Stimulated activated CD4-positive, alpha-beta T cell treated with anti-CD3 and anti-CD28 coated beads, TNF-alpha, amount 100 ng/mL, for 1 hour (primary cell): ENCODE measurements at places on chromosomes 11 and 22.

DNA sequence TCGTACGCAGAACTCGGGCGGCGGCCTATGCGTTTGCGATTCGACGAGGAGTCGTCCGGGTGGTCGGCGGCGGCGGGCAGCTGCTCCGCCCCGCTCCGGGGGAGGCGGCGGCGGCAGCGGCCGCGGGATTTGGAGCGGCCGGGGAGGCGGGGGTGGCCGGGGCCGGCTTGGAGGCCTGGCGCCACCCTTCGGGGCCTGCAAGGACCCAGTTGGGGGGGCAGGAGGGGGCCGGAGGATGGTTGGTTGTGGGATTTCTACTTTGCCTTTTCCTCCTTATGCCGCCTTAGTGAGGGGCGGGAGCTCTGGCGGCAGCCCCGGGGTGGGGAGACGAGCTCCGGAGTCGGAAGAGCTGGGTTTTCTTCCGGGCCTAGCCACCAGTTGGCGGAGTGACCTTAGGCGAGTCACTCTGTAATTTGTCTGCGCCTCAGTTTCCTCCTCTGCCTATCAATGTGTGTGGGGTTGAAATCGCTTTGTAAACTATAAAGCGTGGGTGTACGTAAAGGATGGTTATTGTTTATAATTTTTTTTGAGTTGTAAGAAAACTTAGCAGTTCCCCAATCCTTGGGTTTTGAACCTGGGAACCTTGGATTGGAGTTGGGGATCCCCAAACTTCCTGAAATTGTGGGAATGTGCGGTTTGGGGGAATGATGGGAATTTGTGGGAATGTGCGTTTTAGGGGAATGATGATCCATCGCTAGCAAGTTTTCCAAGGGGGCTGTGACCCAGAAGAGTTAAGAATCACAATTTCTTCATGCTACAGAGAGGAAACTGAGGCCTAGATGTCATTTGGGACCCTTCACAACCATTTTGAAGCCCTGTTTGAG is 679 bp downstream of the TUG1 start:
- no peak for DNase-seq

GRCh38 chr11:116927163-116927974 is 89.9 kb upstream of the APOA1 start:
- no peak for DNase-seq

DNA sequence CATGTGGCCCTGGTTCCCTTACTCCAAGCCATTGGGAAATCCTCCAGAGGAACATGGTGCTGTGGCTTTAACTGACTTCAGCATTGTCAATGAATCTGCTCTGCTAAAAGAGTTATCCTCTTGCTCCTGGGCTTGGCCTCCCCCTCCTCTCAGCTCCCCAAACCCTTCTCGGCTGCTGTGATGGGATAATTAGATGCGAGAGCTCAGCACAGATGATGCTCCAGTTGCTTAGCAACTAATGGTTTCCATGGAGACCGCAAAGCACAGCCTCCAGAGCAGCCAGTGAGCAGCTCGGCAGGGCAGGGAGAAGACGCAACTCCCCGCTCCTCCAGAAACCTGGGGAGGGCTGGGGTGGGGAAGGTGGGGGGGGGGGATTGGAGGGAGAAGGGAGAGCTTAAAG is 2.8 kb upstream of the UPK2 start:
- DNase-seq, result no peak

DNA sequence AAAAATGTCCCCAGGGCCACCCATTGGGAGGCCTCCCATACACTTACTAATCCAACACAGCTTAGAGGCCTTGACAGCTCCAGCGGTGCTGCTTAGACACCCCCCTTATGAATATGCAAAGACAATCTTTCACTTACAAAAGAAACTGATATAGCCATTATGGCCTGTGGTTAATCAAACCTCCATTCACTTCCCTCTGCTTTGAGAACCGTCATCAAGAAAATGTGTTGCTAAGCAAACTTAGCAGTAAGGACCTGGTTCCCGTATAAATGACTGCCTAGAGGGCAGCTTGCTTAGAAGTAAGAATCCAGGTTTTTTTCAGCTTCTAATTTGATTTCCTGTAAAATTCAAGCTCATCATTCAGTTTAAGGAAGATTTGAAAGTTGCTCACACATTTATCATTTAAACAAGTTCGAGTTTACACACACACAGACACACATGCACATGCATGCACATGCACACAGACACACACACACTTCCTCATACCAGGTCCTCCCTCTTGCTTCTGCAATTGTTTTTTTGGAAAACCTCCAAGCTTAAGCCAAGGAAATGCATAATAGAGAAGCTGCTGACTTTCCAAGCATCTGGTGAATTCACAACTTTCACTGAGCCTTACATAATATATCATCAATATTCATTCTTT is 137.7 kb upstream of the BLID start:
- DNase-seq, result no peak

DNA sequence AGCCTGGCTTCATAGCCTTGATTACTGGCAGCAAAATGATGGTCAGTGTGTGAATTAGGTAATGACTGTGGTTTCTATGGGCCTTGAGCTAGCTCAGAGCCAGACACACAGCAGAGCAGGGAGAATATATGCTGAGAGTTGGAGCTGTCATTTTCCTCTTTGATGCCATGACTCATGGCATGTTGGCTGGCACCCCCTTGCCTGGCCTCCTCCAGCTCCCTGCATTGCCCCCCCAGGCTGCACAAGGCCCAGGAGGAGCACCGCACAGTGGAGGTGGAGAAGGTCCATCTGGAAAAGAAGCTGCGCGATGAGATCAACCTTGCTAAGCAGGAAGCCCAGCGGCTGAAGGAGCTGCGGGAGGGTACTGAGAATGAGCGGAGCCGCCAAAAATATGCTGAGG is 20.3 kb upstream of the RRM1 start:
- DNase-seq, result no peak

DNA sequence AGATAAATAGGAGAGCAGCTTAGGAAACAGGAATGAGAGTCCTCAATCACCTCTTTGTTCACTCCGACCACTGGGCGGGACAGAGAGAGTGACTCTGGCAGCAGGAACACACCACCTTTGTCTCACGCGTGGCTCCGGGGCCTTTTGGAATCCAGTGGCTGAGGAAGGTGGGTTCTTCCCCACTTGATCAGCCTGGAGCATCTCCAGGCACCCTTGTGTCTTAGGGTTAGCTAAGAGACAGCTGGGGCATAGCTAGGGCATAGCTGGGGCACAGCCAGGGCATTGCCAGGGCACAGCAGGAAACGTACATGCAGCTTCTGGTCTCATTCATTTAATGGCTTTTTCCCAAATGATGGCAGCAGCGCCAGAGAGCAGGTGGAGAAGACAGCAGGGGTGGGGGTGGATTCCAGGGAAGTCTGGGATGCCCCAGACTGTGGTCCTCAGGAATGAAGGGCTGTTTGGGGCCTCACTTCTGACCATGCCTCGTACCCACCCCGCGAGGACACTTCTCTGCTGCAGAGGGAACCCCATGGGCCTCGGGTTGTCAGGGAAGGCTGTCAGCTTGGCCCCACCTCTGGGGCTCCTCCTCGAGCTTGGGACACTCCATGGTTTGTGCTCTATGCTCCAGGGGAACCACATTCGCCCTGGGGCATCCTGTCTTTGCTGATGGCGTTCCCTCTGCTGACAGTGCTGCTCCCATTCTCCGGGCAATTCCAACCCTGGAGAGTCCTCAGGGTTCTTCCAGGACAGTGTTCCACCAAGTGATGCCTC is 30.4 kb upstream of the SHANK2 start:
- DNase-seq, result no peak
